Astrocyte of the spinal cord (primary cell): ENCODE measurements at places on chromosomes 5 and 9.

DNA sequence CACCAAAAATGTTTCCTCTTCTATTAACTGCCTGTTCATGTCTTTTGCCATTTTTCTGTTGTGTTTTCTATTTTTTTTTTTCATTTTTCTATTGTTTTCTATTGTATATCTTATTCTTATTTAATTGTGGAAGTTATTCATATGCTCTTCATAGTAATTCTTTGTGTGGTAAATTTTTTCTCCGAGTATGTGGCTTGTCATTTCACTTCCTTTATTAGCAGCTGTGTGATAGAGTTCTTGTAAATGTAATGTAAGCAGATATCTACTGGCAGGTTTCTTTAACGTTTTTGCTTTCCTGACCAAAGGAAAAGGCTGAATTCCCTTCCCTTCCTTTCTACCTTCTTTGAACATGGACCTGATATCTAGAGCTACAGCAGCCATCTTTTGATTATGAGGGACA lies 5.8 kb upstream of the PLPP1 start:
- DNase-seq: no peak

DNA sequence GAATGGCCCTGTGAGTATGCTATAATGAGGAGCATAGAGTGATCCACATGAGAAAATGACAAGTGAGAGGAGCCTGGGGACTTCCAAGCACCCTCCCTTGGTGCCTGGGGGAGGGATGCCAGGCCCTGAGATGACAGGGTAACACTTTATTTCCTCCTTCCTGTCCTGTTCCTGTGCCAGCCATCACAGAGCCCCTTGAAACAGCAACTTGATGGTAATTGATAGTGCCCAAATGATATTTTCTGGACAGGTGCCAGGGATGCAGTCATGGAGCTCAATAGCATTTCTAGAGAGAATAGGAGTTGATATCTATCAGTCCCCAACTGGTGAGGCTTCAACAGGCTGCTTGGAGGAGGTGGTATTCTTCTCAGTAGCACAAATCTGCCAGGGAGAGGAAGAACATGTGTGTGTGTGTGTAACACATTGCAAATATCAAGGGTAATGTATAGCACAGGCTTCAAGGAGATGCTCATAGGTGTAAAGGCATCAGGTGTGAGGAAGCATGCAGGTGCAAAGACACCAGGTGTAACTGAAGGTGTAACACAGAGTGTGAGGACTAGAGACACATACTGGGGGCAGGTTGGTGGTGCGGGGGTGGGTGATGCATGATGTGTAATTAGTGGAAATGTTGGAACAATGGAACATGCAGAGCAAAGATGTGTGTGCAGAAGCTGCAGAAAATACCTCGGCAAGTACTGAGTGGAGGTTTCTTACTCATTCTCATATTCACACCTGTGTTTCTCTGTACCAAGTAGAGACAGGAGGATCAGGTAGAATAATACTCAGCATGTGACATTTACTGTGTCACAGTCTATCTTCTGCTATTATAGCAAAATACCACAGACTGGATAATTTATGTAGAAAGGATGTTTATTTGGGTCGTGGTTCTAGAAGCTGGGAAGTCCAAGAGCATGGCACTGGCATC lies 18.1 kb upstream of the WWC1 start:
- no peak for DNase-seq

DNA sequence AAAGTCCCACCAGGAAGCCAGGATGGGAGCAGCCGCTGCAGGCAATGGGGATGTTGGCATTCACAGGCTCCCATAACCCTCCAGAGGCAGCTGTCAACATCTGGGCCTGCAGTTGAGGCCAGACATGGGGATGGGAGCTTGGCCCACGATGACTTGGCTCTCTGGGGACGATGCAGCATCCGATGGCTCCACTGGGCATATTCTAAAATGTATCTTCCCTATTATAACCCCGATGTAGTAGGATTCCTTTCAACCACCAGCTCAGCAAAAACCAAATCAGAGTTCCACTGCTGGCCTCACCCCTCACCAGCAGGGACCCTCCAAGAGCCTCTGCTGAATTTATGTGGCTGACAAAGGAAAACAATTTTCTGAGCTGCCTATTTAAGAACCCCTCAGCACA lies 7.1 kb downstream of the SPRY4 start:
- no peak for DNase-seq

DNA sequence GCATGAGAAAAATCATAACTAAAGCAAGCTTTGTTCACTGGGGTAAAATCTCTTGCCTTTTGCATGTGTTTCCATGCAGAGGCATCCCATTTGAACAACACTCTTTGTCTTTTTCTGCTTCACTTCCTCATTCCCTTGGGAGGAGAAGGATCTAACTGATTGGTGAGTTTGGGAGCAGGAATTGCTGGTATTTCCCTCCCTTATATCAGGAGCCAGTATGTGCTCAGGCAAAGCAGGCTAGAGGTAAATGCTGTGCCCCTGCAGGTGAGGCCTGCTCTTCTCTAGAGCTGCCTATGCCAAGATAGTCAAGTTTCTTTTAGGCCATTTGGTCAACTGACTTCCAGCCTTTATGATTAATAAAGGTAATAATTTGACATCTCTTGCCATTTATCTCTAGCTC lies 179.9 kb downstream of the COX7C start:
- no peak for DNase-seq

- peak; percentile 32 for DNase-seq
Observed at GRCh38 chr5:66987949-66988838, 208.4 kb downstream of the CD180 start.

DNA sequence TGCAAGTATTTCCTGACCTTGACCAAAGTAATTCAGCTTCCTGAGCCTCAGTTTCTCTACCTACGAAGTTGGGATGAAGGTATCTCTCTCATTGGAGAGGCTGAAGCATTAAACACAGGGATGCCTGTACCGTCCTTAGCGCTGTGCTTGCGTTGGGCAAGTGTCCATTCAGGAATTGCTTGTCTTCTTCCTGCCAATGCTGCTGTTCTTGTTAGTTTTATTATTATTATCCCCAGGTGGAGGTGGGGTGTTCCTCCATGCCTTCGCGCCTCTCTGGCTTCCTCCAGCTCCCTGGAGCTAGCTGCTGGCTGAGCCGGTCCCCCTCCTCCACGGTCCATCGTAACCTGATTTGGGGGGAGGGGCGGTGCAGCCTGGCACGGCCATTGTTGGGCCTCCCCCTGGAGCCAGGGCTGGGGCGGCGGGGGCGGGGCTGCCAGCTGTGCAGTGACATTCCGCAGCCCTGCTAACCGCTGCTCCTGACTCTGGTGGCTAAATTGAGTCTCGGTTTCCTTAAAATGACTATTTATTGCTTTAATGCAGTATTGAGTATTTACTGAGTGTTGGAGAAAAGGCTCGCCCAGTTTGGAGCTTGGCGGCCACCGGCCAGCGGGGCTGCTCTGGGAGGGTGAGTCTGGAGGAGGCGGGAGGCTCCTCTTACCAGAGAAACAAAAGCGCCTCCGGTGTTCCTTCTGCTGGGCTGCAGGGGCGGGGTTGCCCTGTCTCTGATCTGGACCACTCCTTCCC lies 51.3 kb downstream of the LMX1B start:
- no peak for DNase-seq

GRCh38 chr9:83623679-83624076 lies 735 bp downstream of the IDNK start:
- peak; percentile 33 for DNase-seq

DNA sequence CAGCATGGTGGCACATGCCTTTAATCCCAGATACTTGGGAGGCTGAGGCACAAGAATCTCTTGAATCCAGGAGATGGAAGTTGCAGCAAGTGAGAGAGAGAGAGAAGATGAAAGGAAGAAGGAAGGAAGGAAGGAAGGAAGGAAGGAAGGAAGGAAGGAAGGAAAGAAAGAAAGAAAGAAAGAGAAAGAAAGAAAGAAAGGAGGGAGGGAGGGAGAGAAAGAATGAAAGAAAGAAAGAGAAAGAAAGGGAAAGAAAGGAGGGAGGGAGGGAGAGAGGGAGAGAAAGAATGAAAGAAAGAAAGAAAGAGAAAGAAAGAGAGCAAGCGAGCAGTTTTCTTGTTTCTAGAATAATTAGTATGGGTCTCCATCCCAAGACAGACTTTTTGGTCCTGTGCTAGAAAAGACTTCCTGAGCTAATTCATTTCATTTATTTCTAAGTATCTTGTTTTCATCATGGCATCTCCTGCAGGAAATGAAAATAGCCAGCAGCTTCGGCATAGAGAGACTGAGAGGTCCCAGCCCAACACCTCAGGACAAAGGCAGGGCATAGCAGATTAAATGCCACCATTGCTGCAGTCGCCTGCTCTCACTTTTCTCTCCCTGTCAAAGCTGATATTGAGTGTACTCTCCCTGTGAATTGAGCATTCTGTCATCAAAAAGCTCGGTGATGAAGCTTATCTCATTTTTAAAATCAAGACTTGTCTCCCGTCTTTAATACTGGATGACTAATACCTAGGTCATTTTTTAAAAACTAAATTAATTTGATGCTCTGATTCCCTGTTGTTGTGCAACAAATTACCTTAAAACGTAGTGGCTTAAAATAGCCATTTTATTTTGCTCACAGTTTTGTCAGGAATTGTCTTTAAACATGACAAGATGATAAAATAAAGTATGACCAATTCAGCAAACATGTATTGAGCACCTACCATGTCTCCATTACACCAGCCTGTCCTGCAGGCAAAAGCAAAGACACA lies 91.8 kb upstream of the ADRA1B start:
- DNase-seq: no peak

GRCh38 chr5:80249901-80250300 lies 5.9 kb downstream of the SERINC5 start:
- DNase-seq: peak; percentile 55

DNA sequence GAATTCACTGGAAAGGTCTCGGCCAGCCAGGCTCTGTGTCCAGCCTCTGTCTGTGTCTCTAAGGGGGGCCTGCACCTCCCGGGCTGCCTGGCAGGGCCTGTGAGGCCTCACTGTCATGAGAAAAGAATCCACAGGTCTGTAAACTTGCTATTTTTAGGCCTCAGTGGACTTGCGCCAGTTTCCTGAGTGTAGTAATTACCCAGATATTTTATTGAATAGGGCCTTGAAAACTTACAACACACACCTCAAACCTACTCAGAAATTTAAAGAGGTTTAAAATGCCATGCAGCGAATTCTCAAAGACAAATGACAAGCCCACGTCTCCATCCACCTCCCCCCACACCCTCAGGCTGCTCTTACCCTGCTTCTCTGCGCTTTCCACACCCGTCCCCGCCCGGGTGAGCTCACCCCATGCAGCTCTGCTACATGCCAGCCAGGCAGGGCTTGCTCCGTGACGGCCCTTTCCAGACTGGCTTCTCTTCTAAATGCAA lies 8.8 kb upstream of the TENT4A start:
- peak; percentile 88 for DNase-seq

DNA sequence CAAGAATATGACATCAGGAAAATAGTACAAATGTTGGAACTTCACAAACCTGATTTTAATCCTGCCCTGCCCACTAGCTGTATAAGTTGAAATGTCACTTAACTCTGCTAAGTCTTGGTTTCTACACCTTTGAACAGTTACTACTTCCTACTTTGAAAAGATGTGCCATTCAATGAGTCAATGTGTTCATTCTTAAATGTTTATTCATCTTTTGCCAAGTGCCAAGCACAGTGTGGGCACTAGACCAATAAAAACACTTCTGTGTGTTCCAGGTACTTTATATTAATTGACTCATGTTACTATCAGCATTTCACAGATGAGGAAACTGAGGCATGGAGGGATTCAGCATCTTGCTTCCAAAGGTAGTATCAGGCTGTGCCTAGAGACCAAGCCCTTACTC lies 12.8 kb downstream of the PDCL start:
- no peak for DNase-seq

DNA sequence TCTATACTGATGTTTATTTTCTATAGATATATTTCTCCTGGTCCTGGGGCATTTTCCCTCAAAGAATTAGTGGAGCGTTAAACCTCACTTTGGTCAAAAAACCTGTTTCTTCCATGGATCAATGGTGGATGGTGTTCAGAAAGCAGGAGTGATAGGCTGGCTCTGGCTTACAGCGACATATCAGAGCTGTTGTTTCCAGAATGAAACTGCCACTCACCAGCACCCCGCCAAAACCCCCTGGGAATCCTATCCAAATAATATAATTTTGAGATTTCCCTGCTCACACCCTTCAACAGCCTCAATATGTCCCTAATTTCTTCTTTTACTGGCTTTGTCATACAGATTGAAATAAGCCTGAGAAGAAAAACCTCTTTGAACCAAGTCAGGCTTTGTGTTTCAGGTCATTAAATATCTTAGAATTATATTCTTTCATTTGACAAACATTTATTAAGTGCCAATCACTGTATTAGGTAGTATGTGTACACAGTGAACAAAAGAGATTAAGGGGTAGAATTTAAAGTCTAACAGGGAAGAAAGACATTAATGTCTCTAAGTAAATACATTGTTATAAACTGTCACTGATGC lies 144.5 kb upstream of the GPR151 start:
- DNase-seq: no peak

DNA sequence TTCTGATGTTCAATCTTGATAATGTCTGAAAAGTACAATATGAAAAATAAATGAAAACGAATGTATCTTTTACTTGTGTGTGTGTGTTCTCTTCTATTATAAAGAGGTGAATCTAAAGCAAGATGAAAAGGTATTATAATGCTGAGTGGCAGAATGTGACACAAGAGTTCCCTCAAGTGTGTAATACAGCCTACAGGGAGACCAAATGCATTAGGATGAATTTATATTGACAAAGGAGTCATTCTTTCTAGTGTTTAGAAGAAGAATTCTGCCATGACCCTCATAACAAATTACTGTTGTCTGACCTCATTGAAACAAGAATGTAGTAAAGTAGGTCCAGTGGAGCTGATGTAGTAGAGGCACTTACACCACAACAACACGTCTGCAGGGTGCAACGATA lies 1119.0 kb upstream of the CDH10 start:
- DNase-seq: no peak

- DNase-seq: no peak
Observed at GRCh38 chr5:11110128-11110527, 349.1 kb upstream of the DAP start.

- DNase-seq: no peak
Observed at GRCh38 chr9:131950487-131950886, 129.2 kb downstream of the MED27 start.

DNA sequence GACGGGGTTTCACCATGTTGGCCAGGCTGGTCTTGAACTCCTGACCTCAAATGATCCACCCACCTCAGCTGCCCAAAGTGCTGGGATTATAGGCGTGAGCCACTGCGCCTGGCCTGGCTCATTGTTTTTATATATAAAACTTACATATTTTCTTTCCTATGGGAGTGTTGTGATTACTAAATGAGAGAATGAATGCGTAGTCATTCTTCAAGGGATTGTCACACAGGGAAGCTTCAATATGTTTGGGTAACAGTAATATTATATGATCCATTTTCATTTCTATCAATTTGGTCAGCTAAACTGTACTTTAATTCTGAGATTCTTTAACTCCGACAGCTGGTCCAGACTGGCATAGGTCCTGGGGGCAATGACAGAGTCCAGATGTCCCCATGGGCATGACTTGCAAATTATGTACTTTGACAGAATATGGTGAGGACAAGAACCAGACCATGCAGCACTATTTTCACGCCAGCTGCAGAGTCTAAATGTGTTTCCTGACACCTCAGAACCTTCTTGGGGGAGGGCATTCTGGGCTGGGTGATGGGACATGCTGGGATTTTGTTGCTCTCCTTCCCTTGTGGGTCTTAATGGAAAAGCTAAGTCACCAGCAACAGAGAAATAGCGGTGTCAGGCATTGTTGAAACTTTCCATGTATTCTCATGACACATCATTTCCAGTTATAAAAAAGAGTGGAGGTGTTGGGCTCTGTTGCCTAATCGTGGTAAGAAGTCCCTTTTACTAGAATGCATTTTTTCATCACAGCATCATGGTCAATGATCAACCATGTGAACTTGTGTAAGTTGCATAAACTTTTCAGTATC lies 40.9 kb upstream of the TNC start:
- DNase-seq: peak; percentile 19
